ENCODE measurements at places on chromosomes 11 and 22. TPM values are rescaled to one million over a fixed set of nuclear protein-coding genes. Genes with fewer than 3 reads are reported as not detected.

Gene F2
- total RNA-seq = not detected

Gene TEX12
- total RNA-seq = 0.32 TPM

Gene PPP2R1B
- total RNA-seq = 26.1 TPM

Gene FXYD6
- not detected for total RNA-seq

Gene NCAPD3
- total RNA-seq = 8.9 TPM

Gene PANX2
- 0.36 TPM for total RNA-seq

Gene DDTL
- 0.61 TPM for total RNA-seq

Gene ADSL
- 108 TPM for total RNA-seq

Gene OR56A1
- not detected for total RNA-seq

Gene BTG4
- 0.24 TPM for total RNA-seq

Gene GGTLC2
- total RNA-seq = not detected

Gene SYCE3
- not detected for total RNA-seq

Gene HPX
- 2.1 TPM for total RNA-seq

Measured in hair follicle dermal papilla cell (primary cell).